Pancreas (tissue), 10 donors: ENCODE measurements at places on chromosomes 6 and 20. TPM values are rescaled to one million over a fixed set of nuclear protein-coding genes. Genes with fewer than 3 reads are reported as not detected.

DNA sequence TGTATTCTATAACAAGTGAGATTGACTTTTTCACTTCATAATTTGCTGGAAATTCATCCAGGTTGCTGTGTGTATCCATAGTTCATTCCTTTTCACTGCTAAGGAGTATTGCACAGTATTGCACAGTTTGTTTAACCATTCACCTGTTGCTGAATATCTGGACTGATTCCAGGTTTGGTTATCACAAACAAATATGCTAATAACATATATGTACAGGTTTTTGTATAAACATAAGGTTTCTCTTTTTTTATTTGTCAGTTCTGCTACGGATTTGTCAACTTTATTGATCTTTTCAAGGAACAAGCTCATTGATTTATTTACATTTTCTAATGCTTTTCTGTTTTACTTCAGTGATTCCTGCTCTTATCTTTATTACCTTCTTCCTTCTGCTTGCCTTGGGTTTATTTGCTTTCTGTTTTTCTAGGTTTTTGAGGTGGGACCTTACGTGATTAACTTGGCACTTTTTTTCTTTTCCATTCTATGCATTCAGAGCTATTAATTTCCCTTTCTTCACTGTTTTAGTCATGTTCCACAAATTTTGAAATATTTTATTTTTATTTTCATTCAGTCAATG is 117.0 kb upstream of the OGFRL1 start:
- no peak for DNase-seq

RWDD2A gene
- 3.8 TPM for total RNA-seq

DNA sequence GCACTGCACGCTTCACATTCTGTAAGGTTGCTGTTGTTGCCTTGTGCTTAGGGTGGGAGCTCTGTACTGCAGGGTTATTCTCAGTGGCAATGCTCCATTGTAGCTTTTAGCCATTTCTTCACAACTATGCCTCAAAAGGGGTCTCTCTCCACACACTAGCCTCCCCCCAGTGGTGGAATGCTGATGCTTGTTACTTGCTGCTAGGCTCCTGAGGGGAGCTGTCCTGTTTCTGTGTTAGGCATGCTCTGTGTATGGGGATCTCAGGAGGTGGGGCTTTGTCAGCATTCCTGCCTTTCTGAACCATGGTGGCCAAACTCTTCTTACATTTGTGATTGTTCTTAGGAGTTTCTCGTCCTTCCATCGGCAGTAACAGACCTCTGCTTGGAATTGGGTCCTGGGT is 18.8 kb downstream of the TMEM170B start:
- no peak for DNase-seq

SGK2 gene
- 13.8 TPM for total RNA-seq

HRH3 gene
- 0.08 TPM for total RNA-seq

SMOC2 gene
- total RNA-seq, result 3.8 TPM

GRCh38 chr20:58986968-58987517 is 6.0 kb downstream of the NELFCD start:
- no peak for DNase-seq

- DNase-seq, result no peak
Observed at GRCh38 chr6:25050356-25050755, 114.6 kb upstream of the RIPOR2 start.
